ENCODE measurements at places on chromosomes 3 and 15.

DNA sequence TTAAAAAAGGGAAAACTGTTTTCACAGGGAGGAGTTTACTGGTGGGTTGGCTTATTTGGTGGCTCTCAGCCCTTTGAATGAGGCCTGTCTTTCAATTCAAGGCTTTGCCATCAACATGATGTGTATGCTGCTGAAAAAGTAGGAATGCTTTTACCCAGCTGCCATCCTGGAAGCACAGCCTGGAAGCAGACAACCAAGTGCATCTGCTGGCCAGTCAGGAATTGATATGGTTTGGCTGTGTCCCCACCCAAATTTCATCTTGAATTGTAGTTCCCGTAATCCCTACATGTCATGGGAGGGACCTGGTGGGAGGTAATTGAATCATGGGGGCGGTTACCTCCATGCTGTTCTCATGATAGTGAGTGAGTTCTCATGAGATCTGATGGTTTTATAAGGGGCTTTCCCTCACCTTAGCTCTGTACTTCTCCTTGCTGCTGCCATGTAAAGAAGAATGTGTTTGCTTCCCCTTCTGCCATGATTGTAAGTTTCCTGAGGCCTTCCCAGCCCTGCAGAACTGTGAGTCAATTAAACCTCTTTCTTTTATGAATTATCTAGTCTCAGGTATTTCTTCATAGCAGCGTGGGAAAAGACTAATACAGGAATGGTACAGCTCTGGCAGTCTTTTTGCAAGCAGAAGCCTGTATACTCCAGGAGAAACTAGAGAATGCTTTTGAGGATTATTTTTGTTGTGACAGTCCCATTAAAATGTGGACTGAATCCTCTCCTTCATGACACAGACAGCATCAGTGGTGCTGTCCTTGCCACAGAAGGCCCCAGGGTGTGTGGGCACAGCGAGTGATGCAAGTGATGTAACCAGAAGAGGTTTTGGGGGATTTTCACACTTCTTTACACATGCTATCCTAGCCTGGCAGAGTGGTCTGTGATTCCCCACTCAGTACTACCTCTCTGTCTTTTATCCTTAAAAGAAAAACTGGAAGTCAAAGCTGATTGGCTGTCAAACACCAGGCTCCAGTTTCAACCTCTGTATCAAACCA lies 20.0 kb downstream of the PLCL2 start:
- no peak for DNase-seq

- DNase-seq = no peak
These were observed 646.6 kb downstream of the NTRK3 start for GRCh38 chr15:87609894-87610293.

DNA sequence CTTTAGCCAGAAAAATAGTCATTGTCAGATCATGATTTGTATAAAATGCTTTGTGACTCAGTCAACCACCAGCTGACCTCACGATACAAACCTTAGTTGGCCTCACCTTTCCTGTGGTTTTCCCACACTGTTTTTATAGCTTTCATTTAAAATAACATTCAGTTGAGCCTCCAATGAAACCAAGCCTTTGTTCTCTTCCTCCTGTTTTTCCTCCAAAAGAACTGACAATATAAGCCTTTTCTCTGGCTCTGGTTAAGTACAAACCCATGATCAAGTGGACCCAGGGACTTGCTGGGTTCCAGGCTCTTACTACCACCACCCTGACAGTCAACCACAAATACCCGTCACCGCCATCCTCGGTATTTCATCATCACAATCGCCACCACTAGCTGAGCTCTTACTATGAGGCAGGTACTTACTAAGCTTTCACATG lies 81.7 kb downstream of the TAMM41 start:
- no peak for DNase-seq

DNA sequence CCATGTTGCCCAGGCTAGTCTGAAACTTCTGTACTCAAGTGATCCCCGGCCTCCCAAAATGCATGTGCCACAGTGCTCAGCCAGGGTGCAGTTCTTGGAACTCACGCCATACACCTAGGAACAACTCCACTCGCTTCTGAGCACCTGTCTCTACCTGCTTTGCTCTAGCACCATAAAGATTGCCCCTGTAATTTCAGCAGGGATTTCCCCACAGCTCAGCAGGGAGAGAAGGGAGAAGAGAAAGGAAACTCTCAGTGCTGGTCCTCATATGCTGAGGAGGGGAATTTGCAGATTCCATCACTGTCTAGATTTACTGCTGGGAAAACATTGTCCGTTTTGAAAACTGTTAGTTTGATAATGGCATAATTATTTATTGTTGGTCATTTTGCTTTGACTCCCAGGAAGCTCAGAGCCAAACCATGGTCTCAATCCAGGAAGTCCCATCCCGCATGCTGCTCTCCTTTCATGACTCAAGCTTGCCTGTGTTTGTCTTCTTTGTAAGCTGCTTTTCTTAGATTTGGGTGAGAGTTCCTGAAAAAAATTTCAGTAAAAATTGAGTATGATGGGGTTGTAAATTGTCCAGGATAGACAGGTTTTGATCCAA lies 24.2 kb downstream of the TRIM71 start:
- no peak for DNase-seq

GRCh38 chr15:85872125-85872524 lies 77.4 kb upstream of the KLHL25 start:
- DNase-seq = no peak

DNA sequence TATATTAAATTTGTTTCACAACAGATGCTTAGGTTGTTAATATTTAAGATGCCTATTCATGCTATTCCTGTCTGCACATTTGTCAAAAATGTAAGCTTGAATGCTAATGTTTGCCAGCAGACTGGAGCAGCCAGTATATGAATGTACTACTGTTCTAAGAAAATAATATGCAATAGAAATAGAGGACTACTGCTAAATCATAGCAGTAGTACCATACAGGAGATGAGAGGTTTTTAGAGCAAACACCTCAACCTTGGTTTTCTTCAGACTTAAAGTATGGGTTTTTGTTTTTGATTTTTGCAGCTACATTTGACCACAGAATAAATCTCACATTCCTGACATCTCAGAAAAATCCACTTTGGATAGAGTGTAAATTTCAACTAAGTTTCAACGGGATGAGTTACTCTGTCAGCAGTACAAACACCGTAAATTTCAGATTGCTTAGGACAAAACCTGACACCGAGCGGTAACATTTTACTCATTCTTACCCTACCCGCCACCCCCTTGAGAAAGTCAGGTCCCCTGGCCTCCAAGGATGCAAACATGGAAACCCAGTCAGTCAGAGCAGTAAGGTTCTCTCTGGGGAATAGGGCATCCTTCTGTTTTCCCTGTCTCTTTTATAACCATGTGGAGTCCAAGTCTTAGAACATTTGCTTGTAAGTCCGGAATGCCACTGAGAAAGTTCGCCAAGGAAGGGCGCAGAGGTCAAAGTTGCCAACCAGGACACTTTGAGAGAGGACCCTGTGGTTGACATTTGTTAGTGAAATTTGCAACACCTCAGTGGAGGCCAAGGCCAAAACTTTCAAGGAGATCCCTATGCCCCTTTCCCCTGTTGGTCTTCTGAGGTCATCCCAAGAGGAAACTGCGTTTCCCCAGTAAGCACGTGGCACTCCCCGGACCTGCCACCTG lies 17.9 kb upstream of the SATB1 start:
- DNase-seq = no peak

- no peak for DNase-seq
These were observed 10.5 kb upstream of the CCK start for GRCh38 chr3:42276141-42277132.

DNA sequence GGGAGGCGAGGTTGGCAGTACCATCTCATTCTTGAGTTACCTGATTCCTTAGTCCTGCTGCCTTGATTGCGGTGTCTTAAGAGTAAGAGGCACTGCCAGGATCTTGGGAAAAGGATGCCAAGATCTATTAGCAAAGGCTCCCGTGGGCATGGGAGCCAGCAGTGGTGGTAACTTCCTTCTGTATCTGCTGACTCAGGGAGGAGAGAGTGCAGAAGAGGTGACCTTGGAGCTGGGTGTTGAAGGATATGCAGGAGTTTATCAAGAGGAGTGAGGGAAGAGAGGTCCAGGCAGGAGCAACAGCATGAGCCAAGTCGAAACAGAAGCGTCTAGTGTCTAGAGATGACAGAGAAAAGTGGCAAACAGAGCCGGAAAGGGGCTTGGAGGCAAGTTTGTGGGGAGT lies 4.5 kb downstream of the MESP2 start:
- DNase-seq = no peak

GRCh38 chr3:37511463-37511920 lies 337.1 kb upstream of the LRRFIP2 start:
- DNase-seq = no peak

- no peak for DNase-seq
These were observed 5.2 kb downstream of the KBTBD13 start for GRCh38 chr15:65081758-65082157.

GRCh38 chr3:64306745-64307144 lies 81.5 kb upstream of the PRICKLE2 start:
- DNase-seq = no peak

DNA sequence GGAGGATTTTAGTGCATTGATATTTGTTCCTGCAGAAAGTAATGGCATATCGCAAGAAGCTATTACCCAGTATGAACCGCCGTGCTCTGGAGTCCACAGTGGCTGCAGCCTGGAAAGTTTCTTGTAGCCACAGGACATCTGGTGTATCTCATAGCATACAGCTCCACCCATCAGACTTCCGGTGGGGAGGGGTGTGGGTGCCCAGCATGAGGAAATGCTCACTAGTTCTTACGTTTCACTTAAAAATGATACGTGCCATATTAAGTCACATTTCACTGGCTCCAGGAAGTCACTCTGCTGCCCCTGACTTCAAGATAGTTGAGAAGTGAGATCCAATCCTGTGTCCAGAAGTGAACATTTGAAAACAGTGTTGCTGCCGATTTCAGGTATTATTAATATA lies 990.4 kb downstream of the GBE1 start:
- DNase-seq = no peak

GRCh38 chr15:51828621-51829375 lies 655 bp upstream of the TMOD3 start:
- DNase-seq = no peak

DNA sequence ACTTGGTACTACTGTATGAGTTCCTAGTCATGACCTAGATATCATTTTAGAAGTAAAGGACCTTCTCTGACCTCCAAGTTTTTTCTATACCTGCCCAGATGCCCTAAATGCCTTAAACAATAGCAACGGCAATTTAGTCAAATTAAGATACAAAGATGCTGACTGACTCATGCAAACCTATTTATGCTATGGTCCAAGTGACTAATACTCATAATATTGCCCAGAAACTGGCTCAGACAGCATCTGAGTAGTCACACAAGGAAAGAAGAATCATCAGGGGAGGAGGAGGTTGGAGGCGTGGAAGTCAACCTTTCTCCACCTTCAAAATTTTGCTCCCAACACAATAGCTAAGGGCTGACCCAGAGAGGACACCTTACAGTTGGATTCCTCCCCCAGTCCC lies 6.8 kb downstream of the FYCO1 start:
- DNase-seq = no peak

- no peak for DNase-seq
These were observed 159.0 kb upstream of the IL12A start for GRCh38 chr3:159829539-159830227.

- DNase-seq = no peak
These were observed 175.6 kb downstream of the GHSR start for GRCh38 chr3:172272698-172273097.

DNA sequence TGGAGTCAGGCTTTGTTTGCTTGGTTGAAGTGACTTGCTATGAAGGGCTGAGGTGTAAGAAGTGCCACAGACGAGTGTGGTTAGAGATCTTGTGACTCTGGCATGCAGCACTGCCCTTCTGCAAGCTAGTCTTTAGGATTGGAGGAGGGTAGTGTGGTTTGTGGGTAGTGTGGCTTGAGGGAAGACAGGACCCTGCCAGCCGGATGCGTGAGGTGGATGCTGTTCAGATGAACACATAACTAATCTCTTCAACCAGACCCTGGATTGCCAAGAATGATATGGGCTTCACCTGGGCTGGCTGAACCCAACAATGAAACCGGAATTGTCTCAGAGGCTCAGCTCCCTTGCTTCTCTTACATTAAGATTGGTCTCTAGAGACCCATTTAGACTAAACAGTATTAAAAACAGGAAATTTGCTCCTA lies 32.7 kb downstream of the STARD9 start:
- no peak for DNase-seq

GRCh38 chr3:157488144-157488543 lies 15.1 kb downstream of the VEPH1 start:
- no peak for DNase-seq

DNA sequence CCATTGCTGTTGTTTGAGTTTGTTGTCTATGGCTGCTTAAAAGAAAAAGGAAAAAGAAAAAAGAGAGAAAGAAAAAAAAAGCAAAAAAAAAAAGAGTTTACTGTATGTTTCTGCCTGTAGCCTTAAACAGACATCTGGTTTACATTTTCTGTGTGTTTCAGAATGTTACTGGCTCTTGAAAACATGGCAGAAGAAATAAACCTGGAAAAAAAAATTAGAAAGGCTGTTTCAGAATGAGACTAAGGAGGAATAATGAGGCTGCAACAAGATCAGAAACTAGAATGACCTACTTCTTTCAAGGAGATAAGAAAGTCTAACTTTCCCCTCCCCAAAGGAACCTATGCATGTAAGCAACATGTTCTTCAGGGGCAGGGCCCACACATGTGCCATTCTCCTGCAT lies 292.1 kb downstream of the DIPK2A start:
- DNase-seq = no peak

- DNase-seq = no peak
These were observed 87.3 kb downstream of the MESD start for GRCh38 chr15:80902298-80902801.

GRCh38 chr3:49416867-49417266 lies 4.6 kb downstream of the TCTA start:
- DNase-seq = no peak

GRCh38 chr15:22258398-22259150 lies 178.2 kb downstream of the OR4M2 start:
- no peak for DNase-seq

DNA sequence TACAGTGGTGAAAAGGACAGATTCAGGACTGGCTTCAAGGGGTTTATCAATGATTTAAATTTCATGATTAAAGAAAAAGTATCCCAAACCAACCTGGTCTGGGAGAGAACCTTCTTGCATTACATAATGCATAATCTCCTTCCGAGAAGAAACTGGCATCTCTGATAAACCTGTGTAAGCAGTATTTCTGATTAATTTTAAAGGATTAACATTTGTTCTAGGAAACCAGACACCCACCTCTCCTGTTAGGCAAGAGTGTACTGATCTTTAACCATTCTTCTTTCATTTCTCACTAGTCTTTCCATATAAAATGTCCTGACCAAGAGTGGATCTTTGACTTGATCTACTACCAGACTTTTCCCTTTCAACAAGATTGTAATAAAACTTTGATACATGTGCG lies 22.8 kb upstream of the PPP4R2 start:
- no peak for DNase-seq

- DNase-seq = no peak
These were observed 90.0 kb downstream of the ANO10 start for GRCh38 chr3:43531835-43532234.

DNA sequence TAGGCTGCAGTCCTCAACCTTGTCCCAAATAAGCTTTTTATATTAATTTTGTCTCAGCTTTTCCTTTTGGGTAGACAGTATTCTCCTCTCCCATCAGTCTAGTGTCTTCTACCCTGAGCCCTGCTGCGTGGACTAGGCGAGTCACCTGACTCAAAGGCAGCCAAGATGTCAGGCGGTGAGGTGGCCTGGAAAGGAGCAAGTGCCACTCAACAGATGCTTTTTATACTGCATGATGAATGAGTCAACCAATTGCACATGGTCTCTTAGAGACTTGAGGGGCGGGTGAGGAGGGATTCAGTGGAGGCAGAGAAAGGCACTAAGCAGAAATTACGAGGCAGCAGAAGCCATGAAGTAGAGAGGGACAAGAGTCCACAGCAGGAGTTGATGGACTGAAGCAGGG lies 95.9 kb downstream of the FRMD4B start:
- no peak for DNase-seq

GRCh38 chr3:44721231-44722102 lies 8.0 kb upstream of the ZNF501 start:
- no peak for DNase-seq
